ENCODE measurements at places on chromosomes 12 and 14. TPM values are rescaled to one million over a fixed set of nuclear protein-coding genes. Genes with fewer than 3 reads are reported as not detected.

Gene FOXN3
- total RNA-seq: 154 TPM

GRCh38 chr12:54131641-54132280 is 57.0 kb downstream of the SMUG1 start:
- DNase-seq: no peak

DNA sequence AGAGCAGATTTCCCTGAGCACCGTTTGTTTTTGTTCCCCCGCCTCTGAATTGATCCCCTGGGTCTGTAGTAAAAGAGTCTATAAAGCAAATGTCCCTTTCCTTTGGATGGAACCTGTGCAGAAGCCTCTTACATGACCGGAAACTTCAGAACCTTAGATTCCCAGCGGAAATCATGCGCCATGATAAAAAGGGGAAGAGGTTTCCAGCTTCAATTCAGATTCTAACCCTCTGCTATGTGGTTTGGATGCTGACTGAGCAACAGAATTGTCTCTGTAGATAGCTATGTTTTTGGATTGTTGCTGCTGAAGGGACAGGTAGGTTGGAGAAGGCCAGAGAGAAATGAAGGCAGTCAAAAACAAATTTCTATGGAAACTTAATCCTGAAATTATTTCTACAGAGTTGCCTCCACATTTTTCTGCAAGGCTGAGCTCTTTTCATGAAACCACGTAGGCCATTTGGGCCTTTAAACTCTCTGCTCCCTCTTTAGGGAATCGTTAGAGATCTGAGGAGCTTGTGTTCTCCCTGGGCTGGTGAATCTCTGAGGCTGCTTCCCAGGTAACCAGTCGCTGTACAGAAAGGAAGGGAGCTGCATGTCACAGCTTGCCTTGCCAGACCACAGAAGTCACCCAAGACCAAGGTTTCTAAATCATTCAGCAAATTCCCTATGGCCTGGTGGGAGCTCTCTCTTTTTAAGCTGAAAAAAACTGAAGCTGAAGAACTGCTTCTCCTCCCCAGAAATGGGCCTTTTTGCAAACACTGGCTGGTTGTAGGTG is 28.7 kb upstream of the OR10P1 start:
- no peak for DNase-seq

DNA sequence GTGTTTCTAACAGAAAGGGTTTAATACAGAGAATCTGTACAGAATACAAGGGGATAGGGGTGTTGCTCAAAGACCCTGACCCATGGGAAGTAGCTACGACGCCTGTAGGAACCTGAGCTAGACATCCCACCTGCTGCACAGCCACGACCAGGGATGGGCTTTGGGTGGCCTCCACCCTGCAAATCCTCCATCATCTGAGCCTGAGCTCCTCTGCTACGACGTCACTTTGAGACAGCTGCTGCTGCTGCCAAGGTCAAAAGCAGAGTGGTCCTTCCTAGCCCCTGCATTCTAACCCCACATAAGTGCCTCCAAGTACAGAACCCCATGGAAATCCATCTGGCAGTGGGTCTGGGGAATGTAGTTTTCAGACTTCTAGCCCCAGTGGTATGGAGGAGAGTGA is 43.8 kb downstream of the JAG2 start:
- DNase-seq: no peak

Gene ADCY4
- total RNA-seq: 4.6 TPM

GRCh38 chr14:101589486-101590015 is 28.3 kb downstream of the DIO3 start:
- no peak for DNase-seq

Gene RAB21
- 97.0 TPM for total RNA-seq

Gene TBX3
- 0.07 TPM for total RNA-seq

Gene FOXN4
- not detected for total RNA-seq

Measured in activated T-cell treated with anti-CD3 and anti-CD28 coated beads, Interleukin-2, amount 50 U/mL, for 72 hours (primary cell).